ENCODE measurements at places on chromosomes 11 and 22.

GRCh38 chr11:102467080-102467708 lies 14.6 kb upstream of the TMEM123 start:
- DNase-seq = no peak

GRCh38 chr11:120578596-120579154 lies 67.1 kb downstream of the GRIK4 start:
- no peak for DNase-seq

- DNase-seq = no peak
These were observed 23.5 kb downstream of the DRICH1 start for GRCh38 chr22:23608583-23608982.

GRCh38 chr11:61278001-61278470 lies 17.1 kb downstream of the VWCE start:
- no peak for DNase-seq

DNA sequence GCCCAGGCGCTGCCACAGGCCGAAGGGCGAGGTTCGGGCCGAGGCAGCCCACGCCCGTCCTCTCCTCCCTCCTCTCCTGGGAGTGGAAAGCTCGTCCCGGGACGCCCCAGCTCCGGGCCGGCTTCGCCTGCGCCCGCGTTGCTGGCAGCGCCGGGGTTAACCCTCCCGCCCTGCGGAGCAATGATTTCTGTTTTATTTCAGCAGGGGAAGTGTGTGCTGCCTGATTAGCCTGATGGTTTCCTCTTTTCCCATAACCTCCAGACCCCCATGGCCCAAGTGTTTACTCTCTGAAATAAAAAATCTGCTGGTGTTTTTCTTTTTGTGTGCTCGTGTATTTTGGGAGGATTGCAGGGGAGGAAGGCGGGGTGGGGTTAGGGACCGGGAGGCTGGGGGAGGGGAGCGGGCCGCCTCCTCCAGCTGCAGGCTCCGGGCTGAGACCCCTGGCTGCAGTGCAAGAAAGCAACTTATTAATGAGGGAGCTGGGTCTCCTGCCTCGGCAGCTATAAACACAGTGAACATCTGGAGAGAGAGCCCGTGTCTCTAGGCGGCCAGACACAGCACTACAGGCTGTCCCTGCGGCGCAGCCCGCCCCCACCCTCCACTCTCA lies 38.6 kb downstream of the ETS1 start:
- DNase-seq = peak; percentile 28

- DNase-seq = no peak
These were observed 217.1 kb downstream of the BLID start for GRCh38 chr11:121898903-121899302.

GRCh38 chr22:37202716-37203115 lies 9.6 kb downstream of the SSTR3 start:
- DNase-seq = no peak

DNA sequence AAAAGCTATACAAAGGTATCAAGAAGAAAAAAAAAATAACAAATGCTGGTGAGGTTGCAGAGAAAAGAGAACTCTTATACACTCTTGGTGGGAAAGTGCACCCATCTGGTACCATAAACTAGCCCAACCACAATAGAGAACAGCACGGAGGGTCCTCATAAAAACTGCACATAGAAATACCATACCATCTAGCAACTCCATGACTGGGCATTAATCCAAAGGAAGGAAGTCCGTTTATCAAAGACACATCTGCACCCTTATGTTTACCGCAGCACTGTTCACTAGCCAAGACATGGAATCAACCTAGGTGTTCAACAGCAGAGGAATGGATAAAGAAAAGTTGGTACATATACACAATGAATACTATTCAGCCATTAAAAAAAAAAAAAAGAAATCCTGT lies 10.8 kb upstream of the CLDN5 start:
- DNase-seq = no peak

DNA sequence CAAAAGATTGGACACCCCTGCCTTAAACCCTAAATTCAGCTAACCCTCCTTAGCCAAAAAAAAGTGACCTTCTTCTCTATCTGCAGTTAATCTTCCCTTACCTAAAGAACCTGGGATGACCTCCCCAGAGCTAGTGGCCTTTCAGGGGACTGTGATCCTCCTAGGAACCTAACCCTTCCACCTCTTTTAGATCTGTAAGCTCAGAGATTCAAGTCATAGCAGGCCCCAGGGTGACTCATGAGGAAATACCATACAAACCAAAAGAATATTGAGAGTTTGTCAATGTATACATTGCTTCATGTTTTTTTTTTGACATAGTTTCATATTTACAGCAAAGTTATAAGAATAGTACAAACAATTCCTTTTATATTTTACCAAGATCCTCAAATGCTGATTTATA lies 38.3 kb upstream of the CXCR5 start:
- DNase-seq = no peak

Measured in stimulated activated CD4-positive, alpha-beta T cell treated with anti-CD3 and anti-CD28 coated beads, Interleukin-12 subunit alpha, Interleukin-12 subunit beta, amount 100 ng/mL, for 4 hours (primary cell).